Chondrocyte (in vitro differentiated cells): ENCODE measurements at places on chromosomes 3 and 15.

- peak; percentile 40 for DNase-seq
These were observed 43.5 kb downstream of the CFAP92 start for GRCh38 chr3:128950223-128950938.

DNA sequence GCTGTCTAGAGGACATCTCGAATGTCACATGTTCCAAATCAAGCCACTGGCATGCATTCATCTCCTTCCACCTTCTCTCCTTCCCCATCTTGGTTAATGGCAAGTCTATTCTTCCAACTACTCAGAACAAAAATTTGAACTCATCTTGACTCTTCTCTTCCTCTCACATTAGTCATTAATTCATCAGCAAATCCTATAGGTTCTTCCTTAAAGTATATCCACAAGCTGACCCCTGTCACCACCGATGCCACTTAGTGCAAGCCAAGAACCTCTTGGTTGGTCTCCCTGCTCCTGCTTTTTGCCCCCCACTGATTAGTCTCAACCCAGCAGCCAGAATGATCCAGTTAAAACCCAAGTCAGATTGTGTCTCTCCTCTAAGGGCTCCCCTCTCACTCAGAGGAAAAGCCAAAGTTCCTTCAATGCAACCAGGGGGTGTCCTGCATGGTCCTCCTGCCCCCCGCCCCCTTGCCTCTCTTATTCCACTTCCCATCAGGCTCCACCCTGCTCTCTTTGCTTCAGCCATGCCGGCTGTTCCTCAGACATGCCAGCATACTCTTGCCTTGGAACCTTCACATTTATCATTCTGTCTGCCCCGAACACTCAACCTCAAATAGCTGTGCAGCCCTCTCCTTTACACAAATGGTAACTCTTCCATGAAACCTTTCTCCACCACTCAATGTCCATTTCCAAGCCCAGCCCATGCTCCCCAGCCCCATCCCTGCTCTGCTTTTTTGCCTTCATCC lies 1.0 kb upstream of the GALNT15 start:
- DNase-seq = no peak

DNA sequence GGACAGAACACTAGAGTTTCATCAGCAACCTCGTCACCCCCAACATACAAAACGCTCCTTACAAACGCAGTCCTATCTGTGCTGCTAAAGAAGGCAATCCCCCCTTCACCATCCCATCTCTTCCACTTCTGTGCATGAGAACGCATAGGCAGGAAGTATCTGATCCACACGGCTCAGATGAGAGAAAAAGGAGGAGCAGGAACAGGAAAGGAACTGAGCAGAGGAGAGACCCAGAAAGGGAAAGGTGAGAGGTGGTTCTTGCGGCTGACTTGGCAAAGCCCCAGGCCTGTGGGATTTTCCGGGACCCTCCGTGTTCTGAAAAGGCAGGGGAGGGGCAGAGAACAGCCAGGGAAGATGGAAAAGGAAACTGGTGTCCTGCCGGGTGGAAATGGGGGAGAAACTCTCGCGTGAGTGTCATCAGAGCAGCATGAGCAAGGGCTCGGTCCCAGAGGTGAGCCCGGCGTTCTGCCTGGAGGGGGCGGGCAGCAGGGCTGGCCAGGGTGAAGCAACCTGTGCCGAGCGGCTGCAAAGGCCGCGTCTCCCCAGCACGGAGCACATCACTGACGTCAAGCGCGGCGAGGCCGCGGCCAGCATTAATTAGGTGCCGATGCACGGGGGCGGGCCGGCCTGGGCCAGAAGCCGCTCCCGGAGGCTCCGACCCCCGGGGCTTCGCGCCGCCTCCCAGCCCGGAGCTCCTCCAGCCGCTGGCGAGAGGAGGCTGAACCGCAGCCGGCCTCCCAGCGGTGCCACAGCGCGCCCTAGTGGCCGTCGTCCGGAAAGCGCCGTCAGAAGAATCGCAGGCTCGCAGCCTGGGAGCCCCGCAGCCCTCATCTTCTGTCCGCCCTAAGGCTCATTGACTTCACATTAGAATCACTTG lies 35.8 kb downstream of the CPN2 start:
- no peak for DNase-seq

- no peak for DNase-seq
These were observed 8.4 kb upstream of the FOXB1 start for GRCh38 chr15:59995568-59996297.

- DNase-seq = no peak
These were observed 121.9 kb downstream of the CHST2 start for GRCh38 chr3:143241481-143241951.

GRCh38 chr3:99696497-99696896 lies 58.1 kb downstream of the COL8A1 start:
- DNase-seq = no peak

DNA sequence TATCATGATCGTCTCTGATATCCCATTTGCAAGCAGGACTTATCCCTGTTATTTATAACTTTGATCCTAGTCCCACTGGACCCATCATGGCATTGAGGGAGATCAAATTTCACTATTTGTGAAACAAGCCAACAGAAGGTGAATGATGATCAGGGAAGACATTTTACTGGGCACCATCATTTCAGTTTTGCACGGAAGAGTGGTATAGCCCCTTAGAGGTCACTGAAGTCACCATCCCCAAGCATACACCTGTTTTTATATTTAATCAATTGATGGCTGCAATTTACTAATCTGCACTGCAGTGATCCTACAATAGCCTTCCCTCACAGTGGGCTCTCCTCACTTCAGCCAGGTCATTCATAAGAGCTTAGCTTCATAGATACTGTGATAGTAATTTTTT lies 132.4 kb downstream of the FHIT start:
- DNase-seq = no peak

- no peak for DNase-seq
These were observed 49.3 kb upstream of the TRPM1 start for GRCh38 chr15:31150732-31151231.

GRCh38 chr3:171825222-171825828 lies 15.0 kb upstream of the PLD1 start:
- no peak for DNase-seq

DNA sequence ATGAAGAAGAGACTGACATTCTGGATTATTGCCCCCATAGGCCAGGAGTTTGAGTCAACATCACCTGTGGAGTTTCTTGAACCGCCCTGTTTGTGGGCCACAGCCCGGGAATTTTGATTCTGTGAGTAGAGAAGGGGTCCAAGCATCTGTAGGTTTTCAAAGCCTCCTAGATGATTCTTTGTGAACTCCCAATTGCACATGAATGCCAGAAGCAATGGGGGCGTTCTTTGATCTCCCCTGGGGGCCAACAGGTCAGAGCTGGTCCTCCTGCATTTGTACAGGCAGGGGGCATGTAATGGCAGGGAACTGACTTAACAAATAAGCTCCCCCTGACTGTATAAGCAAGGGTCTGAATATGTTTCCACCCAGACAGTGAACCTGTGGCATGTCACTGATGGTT lies 260.3 kb downstream of the SLCO3A1 start:
- DNase-seq = no peak

DNA sequence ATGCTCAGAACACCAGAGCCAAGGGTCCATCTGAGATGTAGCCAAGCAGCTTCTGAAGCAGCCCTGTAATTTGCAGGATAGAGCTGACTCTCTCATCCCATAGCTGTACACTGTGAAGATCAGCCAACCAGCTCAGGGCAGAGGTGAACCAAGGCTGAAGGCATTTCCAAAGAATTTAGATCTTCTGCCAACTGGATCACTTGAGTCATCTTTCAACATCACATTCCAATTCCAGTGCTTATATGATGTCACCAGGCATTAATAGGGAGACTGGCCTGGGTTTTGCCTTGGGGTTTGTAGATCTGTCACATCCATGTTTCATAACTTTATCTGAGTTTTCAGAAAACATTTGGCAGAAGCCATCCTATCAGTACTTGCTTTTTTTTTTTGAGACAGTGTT lies 98.2 kb downstream of the NR2F2 start:
- no peak for DNase-seq

DNA sequence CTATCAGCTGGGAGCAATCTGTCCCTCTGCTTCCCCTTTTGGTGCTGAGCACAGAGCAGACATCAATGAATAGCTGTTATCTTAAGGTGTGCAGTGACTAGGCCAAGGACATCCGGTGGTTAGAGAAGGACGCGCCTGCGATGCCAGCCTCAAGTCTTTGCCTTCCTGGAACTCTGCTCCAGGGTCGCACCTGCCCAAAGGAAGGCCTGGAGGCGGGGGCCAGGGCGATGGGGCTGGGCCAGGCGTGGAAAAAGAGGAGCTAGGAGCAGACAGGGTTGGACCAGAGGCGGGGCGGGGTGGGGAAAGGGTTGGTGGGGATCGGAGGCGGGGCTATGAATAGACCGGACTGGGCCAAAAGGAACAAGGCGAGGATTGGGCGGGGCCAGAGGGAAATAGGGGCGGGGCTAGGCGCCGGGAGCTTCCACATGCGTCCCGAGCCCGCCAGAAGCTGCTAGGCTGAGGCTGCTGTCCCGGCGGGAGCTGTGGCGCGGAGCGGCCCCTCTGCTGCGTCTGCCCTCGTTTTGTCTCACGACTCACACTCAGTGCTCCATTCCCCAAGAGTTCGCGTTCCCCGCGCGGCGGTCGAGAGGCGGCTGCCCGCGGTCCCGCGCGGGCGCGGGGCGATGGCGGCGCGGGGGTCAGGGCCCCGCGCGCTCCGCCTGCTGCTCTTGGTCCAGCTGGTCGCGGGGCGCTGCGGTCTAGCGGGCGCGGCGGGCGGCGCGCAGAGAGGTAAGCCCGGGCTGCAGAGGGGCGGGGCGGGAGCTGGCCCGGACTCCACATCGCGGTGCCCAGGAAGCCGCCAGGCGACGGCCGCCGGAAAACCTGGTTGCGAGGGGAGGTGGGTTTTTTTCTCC lies at the start of gene CHRNA5:
Gene CHRNA5, plus strand, starts transcription at position 424 of the 854 bp plus-strand sequence. Its CDS starts 200 bp downstream, at position 624.
- peak; percentile 95 for DNase-seq

GRCh38 chr3:159723295-159723694 lies 265.3 kb upstream of the IL12A start:
- no peak for DNase-seq

DNA sequence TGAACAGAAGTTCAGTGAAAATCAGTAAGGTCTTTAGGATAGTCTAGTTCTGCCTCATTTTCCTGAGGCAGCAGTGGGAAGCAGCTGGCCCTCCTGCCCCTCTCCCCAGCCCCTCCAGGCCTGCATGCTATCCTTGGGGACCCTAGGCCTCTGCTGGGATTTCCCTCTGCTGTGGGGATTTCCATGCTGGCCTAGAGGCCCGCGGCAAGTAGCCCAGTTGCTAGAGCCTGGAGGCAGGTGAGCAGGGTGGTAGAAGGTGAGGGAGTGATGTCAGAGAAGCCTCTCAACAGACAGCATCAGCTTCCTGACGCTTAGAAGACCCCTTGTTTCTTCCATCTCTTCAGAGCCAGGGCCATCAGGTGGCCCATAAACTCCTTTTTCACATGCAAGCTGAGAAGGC lies 305.8 kb upstream of the THBS1 start:
- DNase-seq = no peak

DNA sequence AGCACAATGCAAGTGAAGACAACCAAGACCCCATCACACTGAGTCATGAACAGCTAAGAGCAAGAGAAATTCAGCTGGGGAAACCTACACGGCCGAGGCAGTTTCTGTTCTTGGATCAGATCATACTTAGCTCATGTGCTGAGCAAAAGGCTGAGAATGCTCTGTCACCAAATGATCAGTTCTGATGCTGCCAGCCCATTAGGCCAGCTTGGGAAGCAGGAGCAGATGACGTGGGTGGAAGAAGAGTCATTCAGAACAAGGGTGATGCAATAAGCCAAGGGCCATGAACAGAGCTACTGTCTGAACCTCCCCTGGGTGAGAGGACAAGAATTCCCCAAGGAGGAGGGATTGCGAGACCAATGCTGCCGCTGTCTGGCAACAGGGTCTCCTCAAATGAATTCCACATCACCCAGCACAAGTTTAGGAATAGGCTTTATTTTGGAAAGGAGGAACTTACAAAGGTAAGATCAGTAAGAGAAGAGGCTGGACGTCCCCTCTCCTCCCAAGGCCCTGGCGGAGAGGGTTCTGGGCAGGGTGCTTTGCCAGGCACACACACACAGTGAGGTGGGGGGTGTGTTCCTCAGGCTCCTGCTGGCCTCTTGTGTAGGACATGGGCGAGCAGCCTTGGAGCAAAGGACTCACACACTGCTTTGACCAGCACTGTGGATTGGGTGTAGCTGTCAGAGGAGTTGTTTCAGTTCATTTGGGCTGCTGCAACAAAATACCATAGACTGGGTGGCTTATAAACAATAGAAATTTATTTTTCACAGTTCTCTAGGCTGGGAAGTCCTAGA lies 65.6 kb upstream of the CTXND1 start:
- no peak for DNase-seq

DNA sequence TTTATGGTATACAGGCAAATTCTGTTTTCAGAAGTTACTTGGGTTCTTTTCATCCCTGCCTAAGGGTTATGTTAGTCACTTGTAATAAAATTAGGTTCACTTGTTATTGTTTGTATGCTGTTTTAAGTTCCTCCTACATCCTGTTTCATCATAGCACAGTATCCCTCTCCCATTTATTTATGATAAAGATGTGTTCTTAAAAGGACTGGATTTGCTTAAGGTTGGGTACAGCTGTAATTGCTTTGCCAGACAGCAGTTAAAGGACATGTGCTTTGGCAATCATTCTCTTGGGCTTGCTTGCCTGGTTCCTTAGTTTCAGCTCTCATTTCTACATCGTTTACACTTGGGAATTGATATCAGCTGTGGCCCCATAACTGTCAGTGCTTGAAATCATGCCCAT lies 11.7 kb downstream of the ATP2C1 start:
- no peak for DNase-seq

DNA sequence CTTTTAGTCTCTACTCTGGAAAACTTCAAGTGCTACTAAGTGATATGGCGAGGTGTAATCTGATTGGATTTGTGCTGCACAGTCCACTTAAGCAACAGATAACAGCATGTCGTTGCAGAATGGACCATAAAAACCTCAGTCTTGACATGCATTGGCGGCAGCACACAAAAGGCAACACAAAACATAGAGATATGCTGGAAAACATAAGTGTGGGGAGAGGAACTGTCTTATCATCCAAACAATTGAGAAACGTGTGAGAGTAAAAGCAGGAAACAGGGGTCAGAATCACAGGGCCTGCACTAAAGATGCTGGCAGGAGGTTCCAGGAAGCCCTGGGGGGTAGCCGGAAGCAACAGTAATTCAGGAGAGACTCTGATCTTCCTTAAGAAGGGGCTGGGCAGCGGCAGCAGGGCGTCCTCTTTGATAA lies 82.1 kb downstream of the CGNL1 start:
- no peak for DNase-seq

GRCh38 chr3:42489937-42490227 lies 12.6 kb upstream of the VIPR1 start:
- DNase-seq = no peak

DNA sequence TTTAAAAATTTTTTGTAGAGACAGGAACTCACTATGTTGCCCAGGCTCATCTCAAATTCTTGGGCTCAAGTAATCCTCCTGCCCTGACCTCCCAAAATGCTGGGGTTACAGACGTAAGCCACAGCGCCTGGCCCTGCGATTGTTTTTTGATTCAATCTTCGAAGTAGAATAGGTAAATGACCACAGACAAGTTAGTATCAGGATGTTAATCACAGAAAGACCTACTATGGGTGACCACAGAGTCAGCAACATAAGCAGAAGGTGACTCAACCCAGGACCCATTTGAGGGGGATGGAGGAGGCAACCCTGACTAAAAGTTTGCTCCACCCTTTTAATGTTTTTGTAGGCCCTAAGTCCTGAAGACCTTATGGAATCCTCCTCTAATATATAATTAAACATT lies 10.0 kb upstream of the USP3 start:
- DNase-seq = no peak

GRCh38 chr15:74184582-74185091 lies 11.1 kb downstream of the ISLR start:
- DNase-seq = no peak

- DNase-seq = no peak
These were observed 74.3 kb upstream of the SLC7A14 start for GRCh38 chr3:170660139-170660538.

- no peak for DNase-seq
These were observed 5.8 kb downstream of the MCM2 start for GRCh38 chr3:127604035-127604434.

- DNase-seq = no peak
These were observed 130.3 kb downstream of the LIPC start for GRCh38 chr15:58562135-58562534.
